ENCODE measurements at places on chromosomes 2 and 18.

DNA sequence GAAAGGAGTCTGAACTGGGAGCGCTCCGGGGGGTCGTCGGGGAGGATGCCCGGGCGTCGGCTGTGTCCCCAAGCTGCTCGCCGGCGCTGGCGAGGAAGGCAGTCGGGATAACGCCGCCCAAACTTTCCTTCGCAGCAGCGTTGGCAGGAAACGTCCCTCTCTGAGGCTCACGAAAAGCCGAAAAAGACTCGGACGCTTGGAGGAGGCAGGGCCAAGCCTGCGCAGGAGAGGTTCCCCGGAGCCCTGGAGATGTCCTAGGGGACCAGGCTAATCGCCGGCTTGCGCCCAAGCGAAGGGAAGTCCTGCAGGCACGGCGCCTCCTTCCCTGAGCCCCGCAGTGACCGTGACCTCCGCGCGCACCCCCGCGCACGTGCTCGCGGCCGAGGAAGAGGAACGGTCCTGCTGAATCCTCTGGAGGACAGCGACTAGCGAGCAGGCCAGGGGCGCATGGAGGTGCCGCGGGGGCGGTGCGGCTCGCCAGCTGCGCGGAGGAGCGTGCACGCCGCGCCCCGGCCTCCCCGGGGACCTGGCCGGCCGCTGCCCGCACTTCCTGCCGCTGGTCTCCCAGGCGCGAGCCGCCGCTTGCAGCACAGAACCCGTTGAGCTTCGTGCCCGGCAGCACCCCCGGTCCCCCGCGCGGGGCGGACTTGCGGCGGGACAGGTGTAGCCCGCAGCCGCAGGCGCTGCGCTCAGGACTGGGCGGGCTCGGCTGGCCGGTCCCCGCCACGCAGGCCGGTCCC is at the start of gene SH3RF3:
Gene SH3RF3, plus strand, starts transcription at position 590 of the 740 bp plus-strand sequence.
- H3K27ac ChIP-seq: no peak within 1 kb of the TSS
- no peak for DNase-seq
- H3K27me3 ChIP-seq: peaks cover 53% of the 10 kb centered on the region
- H3K4me1 ChIP-seq: peaks cover 13% of the 10 kb centered on the region

DNA sequence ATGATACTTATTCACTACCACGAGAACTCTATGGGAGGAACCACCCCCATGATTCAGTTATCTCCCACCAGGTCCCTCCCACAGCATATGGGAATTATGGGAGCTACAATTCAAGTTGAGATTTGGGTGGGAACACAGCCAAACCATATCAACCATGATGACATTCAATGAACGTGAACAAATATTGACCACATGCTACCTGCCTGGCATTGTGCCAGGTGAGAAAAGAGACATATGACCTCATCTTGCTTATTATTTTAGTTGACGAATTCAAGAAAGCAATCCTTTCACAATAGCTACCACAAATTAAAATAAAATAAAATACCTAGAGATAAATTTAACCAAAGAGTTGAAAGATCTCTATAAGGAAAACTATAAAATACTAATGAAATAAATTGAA is 286.5 kb upstream of the CRIM1 start:
- H3K27ac ChIP-seq: no peak overlapping the region
- no peak for DNase-seq
- H3K36me3 ChIP-seq: no peaks in the 10 kb centered on the region
- no peaks in the 10 kb centered on the region for H3K4me1 ChIP-seq
- no peak overlapping the region for H3K4me3 ChIP-seq
- no peaks in the 10 kb centered on the region for H3K27me3 ChIP-seq

GRCh38 chr18:58813105-58813504 is 51.6 kb upstream of the ZNF532 start:
- no peak overlapping the region for H3K27ac ChIP-seq
- H3K4me1 ChIP-seq: no peaks in the 10 kb centered on the region
- no peaks in the 10 kb centered on the region for H3K36me3 ChIP-seq
- H3K27me3 ChIP-seq: no peaks in the 10 kb centered on the region
- DNase-seq: no peak

GRCh38 chr18:63834471-63835113 is 52.9 kb upstream of the SERPINB2 start:
- no peaks in the 10 kb centered on the region for H3K4me1 ChIP-seq
- H3K36me3 ChIP-seq: no peaks in the 10 kb centered on the region
- no peak overlapping the region for H3K27ac ChIP-seq
- DNase-seq: no peak

GRCh38 chr2:52955079-52955478 is 812.5 kb upstream of the CHAC2 start:
- no peak for DNase-seq
- no peak overlapping the region for H3K27ac ChIP-seq
- no peak overlapping the region for H3K4me3 ChIP-seq
- no peaks in the 10 kb centered on the region for H3K27me3 ChIP-seq
- H3K36me3 ChIP-seq: no peaks in the 10 kb centered on the region

GRCh38 chr2:216607277-216607560 is 26.0 kb upstream of the IGFBP2 start:
- H3K27me3 ChIP-seq: no peaks in the 10 kb centered on the region
- H3K36me3 ChIP-seq: no peaks in the 10 kb centered on the region
- no peak for DNase-seq
- no peak overlapping the region for H3K4me3 ChIP-seq
- peaks cover 18% of the 10 kb centered on the region for H3K4me1 ChIP-seq

DNA sequence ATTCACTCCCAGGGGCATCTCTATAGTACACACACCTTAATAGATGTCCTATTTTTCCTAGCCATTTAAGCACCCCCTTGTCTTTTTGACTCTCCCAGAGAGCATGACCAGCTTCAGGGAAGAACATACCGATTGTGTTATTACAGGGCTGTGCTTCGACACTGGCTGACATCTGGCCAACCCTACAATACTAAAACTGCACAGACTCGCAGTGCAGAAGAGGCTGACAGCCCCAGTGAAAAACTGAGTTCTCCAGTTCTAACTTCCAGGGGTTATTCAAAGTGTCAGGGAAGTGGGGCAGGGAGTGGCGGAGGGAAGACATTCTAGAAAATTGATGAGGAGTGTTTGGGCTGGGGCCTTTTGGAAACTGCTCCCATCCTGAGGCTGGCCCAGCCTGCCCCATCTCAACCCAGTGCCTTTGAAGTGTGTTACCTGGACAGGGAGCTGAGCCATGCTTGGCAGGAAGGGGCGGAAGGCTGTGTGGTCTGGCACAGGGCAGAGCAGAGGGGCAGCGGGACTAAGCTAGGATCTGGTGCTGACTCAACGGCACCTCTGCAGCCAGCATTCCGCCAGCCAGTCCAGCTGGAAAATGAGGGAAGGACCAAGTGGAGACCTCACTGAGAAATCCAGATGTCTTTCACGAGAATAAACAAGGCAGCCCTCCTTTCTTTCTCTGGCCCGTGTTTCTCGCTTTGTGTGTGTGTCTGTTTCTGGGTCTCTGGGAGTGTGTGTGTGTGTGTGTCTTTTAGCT is 15.4 kb upstream of the IGFBP5 start:
- no peak overlapping the region for H3K27ac ChIP-seq
- H3K4me3 ChIP-seq: no peak overlapping the region
- peaks cover 32% of the 10 kb centered on the region for H3K27me3 ChIP-seq
- no peaks in the 10 kb centered on the region for H3K4me1 ChIP-seq
- H3K36me3 ChIP-seq: no peaks in the 10 kb centered on the region
- DNase-seq: no peak

DNA sequence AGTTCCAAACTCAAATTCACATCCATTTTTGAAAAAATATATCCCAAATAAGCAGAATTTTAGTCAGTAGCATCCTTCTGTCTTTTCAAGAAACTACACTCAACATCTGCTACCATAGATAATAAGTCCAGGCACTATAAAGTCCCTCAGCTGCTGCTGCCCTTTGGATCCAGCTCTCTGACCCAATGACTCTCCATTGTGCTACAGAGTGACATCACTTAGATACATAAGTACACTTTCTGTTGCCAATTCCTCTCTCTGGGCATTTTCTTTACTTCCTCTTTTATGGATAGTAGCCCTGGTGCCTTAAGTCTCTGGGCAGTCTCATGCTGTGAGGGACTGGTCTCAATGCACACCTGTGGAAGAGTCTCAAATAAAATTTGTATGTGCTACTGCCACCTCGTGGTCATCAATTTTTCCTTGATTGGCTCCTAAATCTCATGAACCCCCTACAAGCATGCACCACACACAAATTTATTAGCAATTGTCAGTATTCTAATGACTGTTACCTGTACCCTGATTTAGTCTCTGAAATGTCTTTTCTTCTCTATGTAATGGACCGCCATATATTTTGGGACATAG is 219.2 kb downstream of the LRP1B start:
- DNase-seq: peak; percentile 50
- no peak overlapping the region for H3K4me3 ChIP-seq
- H3K36me3 ChIP-seq: no peaks in the 10 kb centered on the region
- H3K4me1 ChIP-seq: no peaks in the 10 kb centered on the region
- H3K27ac ChIP-seq: no peak overlapping the region

DNA sequence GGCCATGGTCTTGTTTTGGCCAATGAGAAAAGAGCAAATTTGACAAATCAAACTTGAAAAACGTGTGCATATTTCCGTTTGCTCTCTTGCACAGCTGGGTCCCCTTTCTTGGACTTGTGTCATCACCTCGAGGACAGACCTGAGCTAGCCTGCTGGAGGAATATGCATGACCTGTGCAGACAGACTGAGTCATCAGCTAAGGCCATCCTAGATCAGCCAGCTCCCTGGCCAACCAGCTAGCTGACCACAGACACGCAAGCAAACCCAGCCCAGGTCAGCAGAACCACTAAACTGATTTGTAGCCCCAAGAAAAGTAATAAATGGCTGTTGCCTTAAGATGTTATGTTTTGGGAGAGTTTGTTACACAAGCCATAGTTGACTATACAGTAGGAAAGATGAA is 61.3 kb upstream of the PAX3 start:
- no peak overlapping the region for H3K4me3 ChIP-seq
- no peaks in the 10 kb centered on the region for H3K27me3 ChIP-seq
- H3K4me1 ChIP-seq: no peaks in the 10 kb centered on the region
- H3K36me3 ChIP-seq: no peaks in the 10 kb centered on the region

All from HepG2 (cell line).